ENCODE measurements at places on chromosomes 1 and 21. TPM values are rescaled to one million over a fixed set of nuclear protein-coding genes. Genes with fewer than 3 reads are reported as not detected.
A peak's percentile ranks its signal among the peaks of the same experiment; 100 is the strongest.

GRCh38 chr1:232112076-232112475 is 485.5 kb downstream of the DISC1 start:
- DNase-seq: no peak

- DNase-seq: peak; percentile 60
Measured at GRCh38 chr1:6260961-6261614, at the start of gene GPR153. TSS of gene GPR153 (minus strand) at chr1:6261098. CDS start at chr1:6254905, 6,193 bp downstream.

DNA sequence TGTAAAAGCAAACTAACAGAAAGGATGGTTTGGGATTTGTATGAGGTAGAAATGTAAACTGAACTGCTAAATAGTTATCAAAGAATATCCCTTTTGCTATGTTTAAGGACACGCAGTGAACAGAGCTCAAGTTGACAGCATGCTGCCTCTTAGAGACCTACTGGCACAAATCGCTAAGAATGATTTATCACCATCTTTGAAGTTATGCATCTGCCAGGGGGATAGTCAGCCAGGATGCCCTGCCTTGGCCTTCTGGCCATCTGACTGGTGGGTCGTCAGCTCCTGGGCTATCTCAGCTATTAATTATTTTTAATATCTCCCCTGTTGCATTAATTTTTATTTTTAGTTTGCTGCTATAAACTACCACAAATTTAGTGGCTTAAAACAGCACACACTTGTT is 334.8 kb upstream of the KAZN start:
- no peak for DNase-seq

DNA sequence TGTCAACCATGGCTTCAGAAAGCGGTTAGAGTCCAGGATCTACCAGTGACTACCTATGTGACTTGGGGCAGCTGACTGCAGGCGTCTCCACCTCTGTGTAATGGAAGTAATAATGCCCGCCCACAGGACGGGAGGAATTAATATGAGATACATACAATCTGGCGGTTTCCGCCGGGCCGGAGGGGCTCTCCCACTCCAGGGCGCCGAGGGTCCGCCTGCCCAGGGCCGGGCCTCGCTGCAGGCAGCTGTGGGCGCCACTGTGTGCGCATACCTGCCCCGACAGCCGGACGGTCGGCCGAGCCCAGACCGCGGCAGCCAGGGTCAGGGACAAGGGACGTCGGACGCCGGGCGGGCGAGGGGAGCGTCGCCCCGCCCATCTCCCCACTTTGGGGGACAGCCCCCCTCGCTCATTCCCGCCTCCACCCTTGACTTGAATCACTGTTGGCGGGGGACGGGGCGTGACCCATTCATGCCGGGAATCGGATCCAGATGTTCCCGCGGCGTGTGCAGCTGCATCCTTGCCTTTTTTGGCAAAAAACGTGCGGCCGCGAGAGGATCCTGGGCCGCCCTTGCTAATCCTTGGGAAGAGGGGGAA is 6.0 kb upstream of the SF3A3 start:
- DNase-seq: peak; percentile 91

DNA sequence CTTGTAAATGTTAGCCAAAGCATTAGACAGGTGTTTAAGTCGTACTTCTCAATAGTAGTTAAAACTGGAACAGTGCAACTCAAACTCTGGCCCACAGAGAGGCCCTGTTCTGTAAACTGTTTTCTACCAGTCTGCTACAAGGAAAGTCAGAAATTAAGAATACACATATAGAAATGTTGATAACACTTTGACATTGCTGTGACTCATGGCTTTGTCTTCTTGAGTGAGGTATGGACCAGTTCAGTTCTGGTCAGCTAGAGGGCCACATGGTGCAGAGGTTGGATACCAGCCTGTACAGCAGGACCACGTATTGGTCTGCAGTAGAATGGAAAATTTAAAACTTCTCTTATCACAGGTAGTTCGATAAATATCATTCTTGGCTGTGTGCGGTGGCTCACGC is 22.3 kb downstream of the ZBTB8B start:
- no peak for DNase-seq

GRCh38 chr1:88983791-88984559 is 8.5 kb downstream of the KYAT3 start:
- no peak for DNase-seq

Gene MARK1
- 17.7 TPM for total RNA-seq

Gene CYYR1
- 27.8 TPM for total RNA-seq

Gene ELK4
- 39.1 TPM for total RNA-seq

Gene OR2T33
- not detected for total RNA-seq

Measured in left cardiac atrium (tissue), 4 donors.